ENCODE measurements at places on chromosomes 6 and 20.

GRCh38 chr6:157859775-157860504 lies 36.9 kb downstream of the SNX9 start:
- no peak for DNase-seq

- no peak for DNase-seq
Observed at GRCh38 chr6:47454713-47455396, 22.7 kb upstream of the CD2AP start.

- DNase-seq: no peak
Observed at GRCh38 chr6:47203938-47204611, 105.6 kb downstream of the TNFRSF21 start.

DNA sequence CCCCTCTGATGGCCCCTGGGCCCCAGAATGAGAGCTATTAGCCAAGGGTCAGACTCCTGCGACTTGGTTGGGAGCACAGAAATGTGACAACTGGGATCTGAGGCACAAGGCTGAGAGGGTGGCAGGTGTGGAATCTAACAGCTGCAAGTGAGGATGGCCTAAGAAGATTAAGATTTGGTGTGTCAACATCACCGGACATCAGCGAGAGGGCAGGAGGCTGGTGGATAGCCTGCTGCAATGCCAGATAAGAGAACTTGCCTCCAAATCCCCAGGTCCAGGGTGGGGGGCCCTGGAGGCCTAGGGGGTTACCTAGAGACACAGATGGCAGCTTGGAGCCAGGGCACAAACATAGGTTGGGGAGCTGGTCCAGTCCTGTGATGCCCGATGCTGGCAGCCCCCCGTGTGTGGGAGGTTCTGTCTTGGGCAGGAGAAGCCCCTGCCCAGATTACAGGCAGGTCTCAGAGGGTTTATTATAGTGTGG lies 155.8 kb downstream of the GRM4 start:
- DNase-seq: no peak

DNA sequence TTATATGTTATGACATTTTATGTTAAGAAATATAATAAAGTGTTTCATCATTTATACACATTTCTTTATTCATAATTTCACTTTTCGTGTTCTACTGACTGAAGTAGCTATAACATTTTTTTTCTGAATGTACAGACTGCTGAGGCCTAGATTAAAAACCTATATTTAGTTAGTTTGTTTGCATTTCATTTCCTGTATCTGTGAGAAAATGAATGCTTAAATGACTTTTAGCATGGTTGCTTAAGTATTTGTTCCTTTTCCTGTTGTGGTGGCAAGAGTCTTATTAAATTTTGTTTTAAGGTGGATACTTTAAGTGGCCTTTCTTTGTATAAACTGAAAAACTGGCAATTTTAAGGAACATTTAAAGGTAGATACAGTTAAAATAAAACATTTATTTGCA lies 779.7 kb upstream of the MAN1A1 start:
- no peak for DNase-seq

GRCh38 chr6:132025468-132025867 lies 74.3 kb upstream of the CCN2 start:
- no peak for DNase-seq

DNA sequence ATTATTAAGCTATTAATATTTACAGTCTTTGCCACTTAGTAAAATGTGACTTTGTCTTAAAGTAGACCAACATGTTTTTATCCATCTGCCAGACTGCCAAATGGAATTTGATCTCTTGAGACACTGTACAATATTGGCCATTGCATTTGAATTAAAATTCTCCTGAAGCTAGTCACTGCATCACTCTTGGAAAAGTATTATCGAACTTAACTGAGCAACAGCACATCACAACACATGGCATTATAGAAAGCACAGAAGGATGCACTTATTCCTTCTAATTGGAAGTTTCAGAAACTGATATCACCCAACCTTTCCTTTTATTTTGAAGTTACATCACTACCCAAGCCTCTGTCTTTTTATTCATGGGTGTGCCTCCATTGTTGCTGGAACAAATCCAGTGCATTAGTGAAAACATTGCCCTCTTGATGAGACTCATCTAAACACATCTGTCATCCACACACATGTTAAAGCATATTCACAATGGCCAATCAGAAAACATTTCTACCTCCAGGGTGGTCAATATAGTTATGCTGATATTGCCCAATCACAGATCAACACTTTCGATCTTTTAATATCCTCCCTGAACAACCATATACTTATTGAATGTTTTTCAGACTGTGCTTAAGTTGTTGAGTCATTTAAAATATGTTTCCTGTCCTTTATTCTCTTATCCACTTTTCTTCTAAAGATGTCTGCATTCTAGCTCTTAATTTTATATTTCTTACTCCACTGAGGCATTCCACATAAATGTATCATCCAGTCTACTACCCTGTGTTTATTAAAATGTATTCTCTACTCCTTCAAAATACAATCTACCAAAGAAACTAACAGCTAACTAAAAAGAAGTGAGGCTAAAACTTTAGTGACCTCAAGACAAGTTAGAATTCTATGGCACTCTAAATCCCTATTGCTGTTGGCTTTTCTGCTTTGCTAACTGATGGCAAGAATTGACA lies 535.0 kb downstream of the RFPL4B start:
- no peak for DNase-seq

- DNase-seq: no peak
Observed at GRCh38 chr6:105001063-105001462, 44.2 kb downstream of the LIN28B start.

DNA sequence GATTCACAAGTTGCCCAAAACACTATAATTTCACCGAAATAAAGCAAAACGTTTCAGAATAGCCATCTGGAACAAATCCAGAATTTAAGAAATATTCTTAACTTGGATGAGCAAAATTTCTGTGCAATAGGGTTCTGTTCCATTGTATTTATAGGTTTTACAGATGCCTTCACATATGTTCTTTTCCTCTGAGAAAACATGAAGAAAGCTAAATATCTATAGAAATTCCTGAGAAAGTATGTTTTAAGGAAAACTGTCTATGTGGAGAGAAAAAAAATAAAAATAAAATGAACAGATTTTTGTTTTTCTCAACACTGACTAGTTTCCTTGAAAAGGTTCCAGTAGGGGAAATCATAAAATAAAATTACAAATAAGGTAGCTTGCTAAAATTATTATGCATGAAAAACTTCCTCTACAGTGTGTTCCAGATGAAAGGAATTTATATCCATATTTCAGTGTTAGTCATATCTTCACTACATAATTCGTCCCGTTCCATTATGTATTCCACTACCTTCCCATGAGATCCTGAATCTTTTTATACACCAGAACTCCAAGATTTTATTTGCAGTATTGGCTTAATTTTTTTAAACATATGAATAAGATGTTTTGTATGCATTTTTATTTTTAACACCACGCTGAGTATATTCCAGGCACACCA lies 42.4 kb upstream of the TMX4 start:
- DNase-seq: no peak

DNA sequence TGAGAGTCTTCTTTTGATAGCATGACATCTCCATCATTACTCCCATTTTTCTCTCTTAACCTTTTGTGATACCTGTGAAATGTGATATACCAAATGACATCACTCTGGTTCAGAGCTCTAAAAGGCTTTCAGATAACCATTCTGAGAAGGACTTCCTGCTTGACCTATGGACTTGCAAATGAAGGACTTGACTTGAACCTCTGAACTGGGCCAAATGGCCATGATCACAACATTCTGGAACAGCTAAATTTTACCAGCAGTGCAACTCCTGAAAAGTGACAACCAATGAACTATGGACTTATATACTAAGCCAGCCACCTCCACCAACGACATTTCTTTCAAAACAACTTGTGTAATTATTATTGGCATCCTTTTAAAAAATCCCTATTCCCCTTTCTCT lies 1085.8 kb upstream of the CITED2 start:
- DNase-seq: no peak

DNA sequence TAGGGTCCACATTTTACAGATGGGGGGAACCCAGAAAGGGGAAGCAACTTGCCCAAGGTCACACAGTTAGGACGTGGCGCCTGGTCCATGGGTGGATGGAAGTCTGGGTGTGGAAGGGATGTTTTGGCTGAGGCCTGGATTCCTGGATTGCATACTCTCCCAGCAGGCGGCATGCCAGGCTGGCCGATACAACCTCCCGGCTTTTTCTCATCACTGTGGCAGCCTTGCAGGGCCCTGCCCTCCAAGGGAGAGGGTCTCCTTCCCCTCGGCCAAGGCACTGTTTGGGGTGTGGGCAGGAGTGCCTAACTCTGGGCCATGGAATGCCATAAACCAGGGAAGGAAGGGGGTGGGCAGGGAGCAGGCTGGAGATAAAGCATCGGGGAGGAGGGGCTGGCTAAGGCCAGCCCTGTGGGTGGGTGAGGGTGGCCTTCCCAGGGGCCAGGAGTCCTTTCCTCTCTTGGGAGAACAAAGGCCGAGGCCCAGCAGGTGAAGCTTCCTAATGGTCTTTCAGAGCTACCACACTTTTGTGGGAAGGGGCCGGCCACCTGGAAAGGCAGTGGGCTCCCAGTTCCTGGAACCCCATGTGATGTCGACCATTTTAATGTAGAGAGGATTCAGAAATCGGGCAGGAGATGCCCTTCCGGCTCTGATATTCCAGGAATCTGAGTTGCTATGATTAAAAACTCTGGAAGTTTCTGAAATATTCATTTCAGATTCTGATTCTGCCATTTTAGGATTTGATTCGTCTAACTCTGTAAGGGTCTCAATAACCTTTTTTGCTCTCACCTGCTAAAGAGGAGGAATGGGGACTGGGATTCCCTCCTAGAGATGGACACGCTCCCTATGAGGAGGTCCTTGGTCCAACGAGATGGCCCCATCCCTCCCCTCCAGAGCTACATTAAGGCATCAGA lies 4.2 kb downstream of the FOXS1 start:
- no peak for DNase-seq

DNA sequence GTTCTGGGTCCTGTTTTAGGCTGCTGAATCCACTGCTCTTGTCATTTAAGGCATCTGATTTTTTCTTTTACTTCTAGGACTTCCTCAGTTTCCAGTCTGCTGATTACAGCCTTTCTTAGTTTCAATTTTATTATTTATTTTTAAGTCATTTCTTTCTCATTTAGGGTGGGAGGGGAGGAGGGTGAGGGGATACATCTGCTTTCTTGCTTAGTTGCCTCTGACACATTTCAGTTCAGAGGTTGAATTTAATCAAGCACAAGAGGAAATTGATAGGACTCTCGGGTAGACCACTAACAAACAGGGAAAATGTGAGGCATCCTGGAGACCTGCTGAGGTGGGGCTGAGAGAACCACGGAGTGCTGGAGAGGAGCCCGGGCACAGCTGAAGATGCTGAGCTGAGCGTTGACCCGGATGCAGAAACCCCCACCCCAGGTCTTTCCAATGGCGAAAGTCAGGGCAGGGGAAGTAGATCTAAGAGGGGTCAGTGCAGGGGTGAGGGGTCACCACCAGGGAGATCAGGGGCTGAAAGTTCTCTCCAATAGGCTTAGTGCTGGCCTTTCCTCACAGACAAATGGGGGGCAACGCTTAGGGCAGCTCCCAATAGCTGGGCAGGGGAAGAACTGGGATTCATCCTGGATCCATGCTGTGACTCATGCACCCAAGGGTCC lies 7.6 kb upstream of the TREML2 start:
- DNase-seq: no peak

GRCh38 chr6:156698239-156699016 lies 78.8 kb upstream of the ARID1B start:
- no peak for DNase-seq

DNA sequence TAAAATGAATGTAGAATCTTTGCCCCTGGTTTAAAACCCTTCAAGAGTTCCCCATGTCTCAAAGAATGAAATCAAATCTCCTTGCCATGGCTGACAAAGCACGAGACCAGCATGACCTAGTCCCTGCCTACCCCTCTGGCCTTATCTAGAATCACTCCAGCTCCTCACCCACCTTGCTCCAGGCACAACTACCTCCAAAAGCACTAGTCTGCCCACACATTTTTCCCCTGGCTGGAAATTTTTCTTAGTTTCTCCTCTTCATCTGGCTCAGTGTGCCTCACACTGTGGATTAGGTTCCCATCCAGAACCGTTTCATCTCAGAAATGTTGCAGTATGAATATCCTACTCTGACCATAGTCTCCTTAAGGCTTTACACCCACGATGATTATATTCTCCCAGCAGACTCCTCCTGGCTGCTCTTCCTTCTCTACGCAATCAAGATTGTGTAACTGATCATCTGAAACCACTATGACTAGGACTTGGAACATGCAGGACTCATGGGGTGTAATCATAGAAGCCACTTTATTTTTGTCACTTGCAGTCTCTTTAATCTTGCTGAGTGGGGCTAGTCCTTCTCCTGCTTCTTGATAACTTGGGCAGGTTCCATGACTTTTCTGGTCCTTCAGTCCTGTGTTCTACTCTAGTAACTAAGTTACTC lies 7.8 kb upstream of the MRS2 start:
- DNase-seq: no peak

DNA sequence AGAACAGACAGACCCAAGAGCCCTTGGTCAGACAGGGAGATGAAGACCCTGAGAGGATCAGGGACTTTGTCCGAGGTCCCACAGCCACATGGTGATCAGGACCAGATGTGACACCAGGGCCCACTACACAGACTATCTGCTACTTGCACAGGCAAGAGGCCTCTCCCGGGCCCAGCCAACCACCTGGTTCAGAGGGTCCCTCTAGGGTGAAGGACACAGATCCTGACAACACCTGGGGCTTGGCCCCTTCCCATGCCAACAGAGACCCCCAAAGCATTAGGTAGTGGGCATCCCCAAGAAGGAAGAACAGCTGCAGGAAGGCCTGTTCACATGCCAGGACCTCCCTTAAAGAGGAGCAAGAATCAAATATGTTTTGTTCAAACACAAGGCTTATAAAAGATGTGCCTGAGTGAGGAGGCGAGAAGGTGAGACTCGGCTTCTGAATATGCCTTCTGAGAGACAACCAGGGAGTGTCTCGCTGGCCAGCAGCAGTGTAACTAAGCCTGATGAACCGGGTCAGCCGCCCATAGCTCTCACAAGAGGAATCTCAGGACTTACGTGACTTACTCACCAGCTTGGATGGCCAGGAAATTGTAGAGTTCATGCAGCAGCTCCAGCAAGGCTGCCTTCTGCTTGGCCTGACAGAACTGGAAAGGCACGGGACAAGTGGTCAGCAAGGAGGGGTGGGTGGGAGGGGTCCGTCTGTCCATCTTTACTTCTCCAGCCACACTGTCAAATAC lies 5.0 kb downstream of the LEMD2 start:
- DNase-seq: no peak

DNA sequence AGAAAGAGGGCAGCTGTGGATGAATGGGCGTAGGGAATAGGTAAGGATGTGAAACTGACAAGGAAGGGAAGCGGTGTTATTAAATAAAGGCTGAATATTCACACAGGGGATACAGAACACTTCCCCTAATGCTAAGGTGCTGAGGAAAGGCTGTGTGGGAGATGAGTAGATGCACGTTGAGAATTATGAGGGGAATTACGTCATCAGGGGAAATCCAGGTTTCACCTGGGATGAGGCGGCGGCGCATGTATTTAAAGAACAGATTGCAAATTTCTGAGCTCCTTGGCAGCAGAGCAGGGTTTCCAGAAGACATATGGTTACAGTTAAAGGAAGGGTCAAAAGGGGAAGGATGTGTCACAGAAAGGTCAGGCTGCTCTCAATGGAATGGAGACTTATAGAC lies 28.7 kb upstream of the EDN1 start:
- no peak for DNase-seq

All from activated gamma-delta T cell (primary cell).